Right renal cortex interstitium (tissue), 3 donors: ENCODE measurements at places on chromosomes 3 and 15. TPM values are rescaled to one million over a fixed set of nuclear protein-coding genes. Genes with fewer than 3 reads are reported as not detected.

CEMIP gene
- polyA plus RNA-seq, result 2.6 TPM

CYP8B1 gene
- 0.87 TPM for polyA plus RNA-seq

DNA sequence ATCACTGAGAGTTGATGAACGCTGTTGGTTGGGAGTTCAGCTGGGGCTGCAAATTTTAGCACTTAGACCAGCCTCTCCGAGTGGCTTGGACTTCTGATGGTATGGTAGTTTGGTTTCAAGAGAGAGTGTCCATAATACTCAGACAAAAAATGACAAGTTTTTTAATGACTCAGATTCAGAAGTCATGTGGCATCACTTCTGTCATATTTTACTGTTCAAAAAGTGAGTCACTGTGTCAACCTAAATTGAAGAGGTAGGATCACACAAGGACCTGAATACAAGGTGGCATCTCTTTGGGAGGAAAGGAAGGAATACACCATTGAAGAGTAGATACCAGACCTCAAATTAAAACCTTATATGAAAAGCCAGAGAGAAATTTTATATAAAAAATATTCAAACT lies 99.1 kb upstream of the CHMP2B start:
- DNase-seq, result no peak

- DNase-seq, result no peak
Measured at GRCh38 chr3:59443618-59444293, 393.9 kb upstream of the CFAP20DC start.

- DNase-seq, result no peak
Measured at GRCh38 chr3:197667968-197668367, 68.7 kb downstream of the RUBCN start.

DNA sequence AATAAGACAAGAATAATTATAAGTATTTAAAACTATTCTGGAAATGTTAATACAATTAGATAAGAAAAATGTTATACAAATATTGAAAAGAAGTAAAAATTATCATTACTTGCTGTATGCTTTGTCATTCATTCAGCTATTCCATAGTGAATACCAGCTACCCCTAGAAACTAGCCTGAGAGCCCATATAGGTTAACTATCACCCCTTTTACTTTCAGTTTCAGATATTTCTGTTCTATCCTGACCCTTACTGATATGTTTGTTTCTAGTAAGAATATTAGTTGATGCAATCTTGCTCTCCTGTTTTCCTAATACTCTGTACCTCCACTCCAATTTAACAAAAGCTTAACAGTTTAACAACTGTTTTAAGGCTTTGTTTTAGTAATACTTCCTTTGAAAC lies 31.6 kb downstream of the FAM227B start:
- DNase-seq, result no peak

DNA sequence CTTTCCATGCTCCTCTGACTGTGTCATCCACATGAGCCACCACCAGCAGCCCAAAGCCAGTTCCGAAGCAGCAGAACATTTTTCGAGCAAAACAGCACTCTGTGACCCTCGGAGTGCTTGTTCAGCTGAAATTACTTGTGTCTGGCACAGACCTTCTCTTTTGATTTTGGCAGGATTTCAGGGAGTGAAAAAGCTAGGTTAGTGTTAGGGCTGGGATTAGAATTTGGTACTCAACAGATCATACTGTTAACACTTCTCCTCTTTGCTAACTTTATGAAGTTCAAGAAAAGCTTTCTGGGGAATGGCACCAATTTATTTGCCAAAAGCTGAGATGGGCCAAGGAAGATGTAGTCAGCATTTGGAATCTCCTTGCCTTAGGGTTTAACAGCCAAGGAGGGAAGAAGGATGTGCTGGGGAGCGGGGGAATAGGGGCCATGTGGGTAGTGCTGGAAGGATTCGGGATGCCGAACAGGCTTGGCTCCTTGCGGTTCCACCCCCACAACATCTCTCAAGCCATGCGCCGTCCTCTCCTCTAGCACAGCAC lies 55.1 kb upstream of the TRA2B start:
- DNase-seq, result no peak

IL20RB gene
- polyA plus RNA-seq, result 0.20 TPM

DNA sequence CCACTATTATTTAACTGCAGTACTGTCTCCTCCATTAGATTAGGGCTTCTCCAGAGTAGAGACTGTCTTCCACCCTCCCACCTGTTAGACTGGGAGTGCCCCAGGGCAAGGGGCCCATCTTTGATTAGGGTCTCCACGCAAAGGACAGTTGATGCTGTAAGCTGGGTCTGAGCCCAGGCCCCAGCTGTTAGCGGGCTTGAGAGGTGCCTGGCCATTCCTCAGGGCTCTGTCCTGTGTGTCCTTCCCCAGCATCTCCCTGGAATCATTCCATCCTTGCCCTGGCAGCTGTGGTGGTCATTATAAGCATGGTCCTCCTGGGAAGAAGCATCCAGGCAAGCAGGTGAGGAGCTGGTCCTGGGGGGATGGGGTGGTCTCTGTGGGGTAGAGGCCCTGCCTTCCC lies 6.1 kb downstream of the SLC51B start:
- no peak for DNase-seq

SPTBN5 gene
- 2.8 TPM for polyA plus RNA-seq
